ENCODE measurements at places on chromosomes 12 and 14.

DNA sequence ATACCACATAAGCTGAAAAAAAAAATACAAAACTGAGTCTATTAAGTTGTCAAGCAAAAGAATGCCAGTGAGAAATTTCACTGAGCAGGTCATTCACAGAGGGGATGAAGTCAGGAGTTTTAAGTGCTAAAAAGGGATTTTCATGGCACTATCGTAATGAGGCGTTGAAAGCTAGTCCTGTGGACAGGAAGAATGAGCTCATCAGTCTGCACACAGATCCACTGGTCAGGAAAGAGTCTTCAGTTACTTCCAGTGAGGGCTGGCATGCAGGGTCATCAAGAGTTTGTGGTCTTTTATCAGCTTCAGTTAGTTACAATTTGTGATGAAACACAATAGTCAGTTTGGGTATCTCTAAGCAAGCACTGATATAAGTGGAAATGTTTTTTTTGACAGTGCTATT is 88.1 kb upstream of the WSCD2 start:
- DNase-seq, result no peak

DNA sequence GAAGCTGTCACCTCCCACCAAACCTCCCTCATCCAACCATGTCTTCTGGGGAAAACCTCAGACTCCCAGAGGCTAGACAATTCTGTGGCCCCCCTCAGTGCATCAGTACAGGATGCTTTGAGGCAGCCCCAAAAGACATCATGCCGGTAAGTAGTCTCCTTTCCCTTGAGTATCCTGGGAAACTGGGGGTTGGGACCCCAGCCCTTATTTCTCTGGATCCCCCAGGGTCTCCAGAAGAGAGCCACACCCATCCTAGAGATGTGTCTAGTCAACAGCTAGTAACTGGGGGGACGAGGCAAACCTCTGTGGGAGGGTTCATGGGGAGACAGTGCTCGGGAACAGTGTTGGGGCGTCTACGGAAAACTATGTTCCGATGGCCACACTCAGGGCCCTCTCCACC is 974.2 kb upstream of the TMEM132C start:
- no peak for DNase-seq

GRCh38 chr12:122951979-122952892 is 14.0 kb downstream of the ABCB9 start:
- DNase-seq, result peak; percentile 74

DNA sequence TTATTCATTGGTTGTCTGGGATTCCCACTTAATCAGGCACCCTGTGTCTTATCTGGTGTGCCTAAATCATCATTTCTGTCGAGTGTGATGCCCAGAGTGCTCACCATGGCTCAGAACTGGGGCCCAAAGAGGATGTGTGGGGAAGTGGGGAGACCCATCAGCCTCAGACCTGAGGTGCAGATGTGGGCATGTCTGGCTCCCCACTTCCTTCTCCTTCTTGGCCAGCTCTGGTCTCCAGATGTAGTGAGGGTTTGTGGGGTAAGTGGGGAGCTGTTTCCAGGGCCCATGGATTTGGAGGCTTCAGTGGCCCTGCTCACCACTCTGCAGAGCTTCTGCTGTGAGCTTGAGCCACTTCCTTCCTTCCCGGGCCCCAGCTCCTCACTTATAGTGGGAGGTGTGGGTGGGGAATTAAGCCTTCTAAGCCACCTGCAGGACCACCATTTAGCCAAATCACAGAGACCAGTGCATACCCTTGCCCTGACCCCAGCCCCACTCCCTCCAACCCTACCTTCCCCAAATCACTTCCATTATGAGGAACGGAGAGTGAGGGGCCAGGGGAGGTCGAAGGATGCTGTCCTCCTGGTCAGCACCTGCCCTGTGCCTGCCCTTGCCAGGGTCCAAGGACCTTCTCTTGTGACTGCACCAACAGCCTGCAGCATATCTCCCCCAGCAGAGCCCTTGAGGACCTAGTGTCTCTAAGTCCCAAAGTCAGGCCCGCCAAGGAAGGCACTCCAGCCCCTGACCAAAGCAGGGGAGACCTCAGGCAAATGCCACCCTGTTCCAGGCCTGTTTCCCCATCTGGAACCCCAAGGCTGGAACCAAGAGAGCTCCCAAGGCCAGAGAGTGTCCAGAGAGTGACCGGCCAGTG is 278.2 kb upstream of the RTL1 start:
- no peak for DNase-seq

GRCh38 chr12:92802906-92803305 is 100.1 kb downstream of the PLEKHG7 start:
- no peak for DNase-seq

- no peak for DNase-seq
Observed at GRCh38 chr12:95304673-95305198, 87.1 kb downstream of the VEZT start.

DNA sequence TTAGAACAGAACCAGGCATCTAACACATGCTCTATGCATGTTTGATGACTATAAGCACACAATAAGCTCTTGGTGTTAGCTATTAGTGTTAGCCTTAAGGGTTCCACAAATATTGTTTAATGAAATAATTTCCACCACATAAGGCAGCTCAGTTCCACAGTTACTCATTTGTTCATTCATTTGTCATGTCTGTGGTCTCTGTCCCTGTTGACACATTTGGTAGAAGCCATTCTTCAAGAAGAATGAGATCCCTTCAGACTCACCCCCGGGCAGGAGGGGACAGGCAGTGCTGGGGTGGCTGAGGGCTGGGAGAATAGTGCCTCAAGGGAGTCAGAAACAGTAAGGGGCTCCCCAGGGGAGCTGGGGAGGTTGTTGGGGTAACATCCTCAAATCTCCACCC is 3.7 kb upstream of the FAIM2 start:
- no peak for DNase-seq

DNA sequence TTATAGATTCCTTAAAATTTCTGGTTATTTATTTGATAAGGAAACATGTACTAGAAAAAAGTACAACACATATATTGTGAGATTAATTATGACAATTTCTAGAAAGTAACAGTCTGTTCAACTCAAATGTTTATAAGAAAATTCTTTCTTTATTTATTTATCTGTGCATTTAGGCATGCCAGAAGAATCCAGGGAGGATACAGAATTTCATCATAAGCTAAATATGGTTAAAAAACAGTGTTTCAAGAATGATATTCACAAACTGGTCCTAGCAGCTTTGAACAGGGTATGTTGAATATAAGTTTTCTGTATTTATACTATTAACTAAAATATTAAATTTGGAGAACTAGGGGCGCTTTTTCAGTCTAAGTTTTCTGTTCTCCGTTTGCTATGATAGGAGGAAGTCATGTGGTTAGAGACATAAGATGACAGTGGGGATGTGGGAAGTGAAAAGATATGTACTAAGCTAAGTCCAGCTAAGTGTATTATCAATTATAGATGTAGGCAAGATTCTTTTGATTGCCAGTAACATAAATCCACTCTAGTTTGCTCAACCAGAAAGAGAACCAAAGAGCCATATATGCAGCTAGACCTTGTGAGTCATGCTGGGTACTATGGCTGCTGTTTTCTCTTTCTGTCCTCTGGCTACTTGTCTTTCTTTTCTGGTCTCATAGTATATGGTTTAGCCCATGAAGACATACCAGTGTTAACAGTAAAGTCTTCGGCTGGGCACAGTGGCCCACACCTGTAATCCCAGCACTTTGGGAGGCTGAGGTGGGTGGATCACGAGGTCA is 39.0 kb downstream of the LRRK2 start:
- DNase-seq, result no peak

DNA sequence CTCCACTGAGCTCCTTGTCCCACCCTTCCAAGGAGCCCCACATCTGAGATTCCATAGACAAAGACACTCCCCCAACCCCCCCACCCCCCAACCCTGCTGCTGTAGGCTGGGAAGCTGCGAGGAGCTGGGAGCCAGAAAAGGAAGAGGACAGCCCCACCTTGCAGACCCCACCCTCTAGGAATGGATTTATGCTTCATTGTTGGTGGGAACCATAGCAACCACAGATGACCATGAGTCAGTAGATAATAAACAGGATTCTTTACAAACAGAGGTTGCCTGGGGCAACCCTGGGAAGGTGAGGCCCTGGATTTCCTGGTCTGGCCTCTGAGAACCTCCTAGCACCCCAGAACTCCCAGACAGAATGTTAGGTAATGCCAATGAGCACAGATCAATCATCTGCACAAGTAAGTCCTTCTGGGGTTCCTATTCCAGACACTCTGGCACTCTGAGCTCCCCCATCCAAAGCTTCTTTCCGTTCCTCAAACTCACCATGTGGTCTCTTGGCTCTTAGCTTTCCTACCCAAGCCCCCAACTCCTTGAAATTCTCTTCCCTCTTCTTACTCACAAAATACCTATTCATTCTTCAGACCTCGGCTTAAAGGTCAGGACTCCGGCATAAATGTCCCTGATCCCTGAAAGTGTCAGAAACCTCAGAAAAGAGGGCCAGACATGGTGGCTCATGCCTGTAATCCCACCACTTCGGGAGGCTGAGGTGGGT is 15.2 kb upstream of the PLEKHG6 start:
- no peak for DNase-seq

DNA sequence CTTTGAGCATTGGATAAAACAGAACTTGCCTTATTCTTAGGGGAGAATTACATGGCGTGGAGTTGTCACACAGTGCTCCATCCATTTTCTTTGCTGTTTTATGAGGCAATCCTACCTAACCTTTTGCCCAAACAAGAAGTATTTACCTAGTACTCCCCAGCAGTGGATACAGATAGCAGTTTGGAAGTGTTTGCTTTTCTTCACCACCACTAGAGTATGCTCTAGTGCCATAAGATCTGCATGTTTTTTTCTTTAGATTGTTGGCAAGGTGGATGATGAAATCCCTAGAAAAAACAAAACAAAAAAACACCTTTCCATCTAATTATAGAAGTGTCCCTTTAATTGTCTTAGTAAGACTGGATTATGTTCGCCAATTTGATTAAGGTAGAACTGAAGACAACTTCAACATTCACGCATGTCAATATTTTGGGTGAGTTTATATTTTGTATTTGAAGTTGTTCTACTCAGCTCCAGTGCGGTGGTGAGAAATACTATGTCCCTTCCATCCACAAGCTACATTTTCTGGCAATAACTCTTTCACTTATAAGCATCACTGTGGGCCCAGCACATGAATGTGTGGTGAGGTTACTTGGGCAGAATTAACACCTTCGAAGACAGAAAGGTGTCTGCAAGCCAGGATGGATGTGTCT is 23.6 kb upstream of the TMEM260 start:
- no peak for DNase-seq

GRCh38 chr14:84533791-84534190 is 996.2 kb upstream of the FLRT2 start:
- no peak for DNase-seq

DNA sequence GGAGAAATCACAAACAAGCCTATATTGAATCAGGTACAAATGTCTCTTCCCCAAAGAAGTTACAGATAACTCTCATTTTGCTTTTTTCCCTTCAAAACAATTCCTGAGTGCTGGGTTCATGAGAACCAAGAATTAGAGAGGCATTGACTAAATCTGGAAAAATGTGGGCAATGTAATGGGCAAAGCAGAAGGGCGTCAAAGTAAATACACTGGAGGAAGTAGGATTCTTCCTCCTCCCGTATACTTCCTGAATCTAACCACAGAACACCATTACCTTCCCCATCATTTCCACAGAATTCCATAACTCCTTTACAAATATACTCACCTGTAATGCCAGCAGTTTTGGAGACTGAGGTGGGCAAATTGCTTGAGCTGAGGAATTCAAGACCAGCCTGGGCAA is 3.0 kb upstream of the RBMS2 start:
- DNase-seq, result no peak

DNA sequence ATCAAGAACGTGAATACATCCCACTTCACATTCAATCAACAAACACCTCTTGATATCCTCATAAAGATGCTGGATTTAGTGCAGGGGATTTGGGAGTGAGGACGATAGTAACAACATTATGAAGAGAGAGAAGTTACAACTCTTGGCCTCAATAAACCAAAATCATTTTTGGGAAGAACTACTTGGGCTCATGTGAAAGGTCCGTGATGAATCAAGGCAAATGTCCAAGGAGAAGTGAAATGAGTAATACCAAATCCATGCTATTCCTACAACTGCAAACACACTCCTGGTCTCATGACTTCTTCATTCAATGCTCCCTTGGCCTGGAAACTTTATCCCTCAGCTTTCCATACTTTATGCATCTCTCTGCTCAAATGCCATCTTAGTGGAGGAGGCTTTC is 162.0 kb upstream of the LMNTD1 start:
- no peak for DNase-seq

Data from activated naive CD4-positive, alpha-beta T cell treated with anti-CD3 and anti-CD28 coated beads, Interleukin-2, amount 50 U/mL, for 16 hours (primary cell).